ENCODE measurements at places on chromosomes 7 and 10. TPM values are rescaled to one million over a fixed set of nuclear protein-coding genes. Genes with fewer than 3 reads are reported as not detected.
A peak's percentile ranks its signal among the peaks of the same experiment; 100 is the strongest.

ATP6V1F gene
- polyA plus RNA-seq, result 120 TPM

ZPBP gene
- polyA plus RNA-seq, result not detected

SVOPL gene
- not detected for polyA plus RNA-seq

EGR2 gene
- 1.3 TPM for polyA plus RNA-seq

WDR37 gene
- 3.9 TPM for polyA plus RNA-seq

ATOH7 gene
- polyA plus RNA-seq, result not detected

- DNase-seq, result peak; percentile 79
Observed at GRCh38 chr10:32367793-32368453, 21.0 kb upstream of the EPC1 start.

GRCh38 chr7:34939175-34939574 is 98.1 kb downstream of the DPY19L1 start:
- no peak for DNase-seq

DNA sequence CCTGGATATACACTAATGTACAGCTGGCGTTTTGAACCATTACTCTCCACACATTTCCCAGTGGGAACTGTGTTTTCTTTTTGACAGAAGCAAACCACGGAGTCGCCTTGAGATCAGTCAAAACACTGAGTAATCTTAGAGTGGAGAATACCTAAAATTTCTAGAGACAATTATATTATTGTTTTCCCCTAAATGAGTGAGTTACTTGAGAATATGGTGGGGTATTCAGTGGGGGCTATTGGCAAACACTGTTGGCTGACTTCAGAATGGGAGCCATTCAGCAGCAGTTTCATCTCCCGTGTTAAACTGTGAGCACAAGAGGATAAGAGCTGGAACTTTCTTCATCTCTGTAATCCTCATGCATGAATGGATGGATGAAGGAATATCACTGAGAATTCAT is 6.2 kb downstream of the IL2RA start:
- DNase-seq, result no peak

- no peak for DNase-seq
Observed at GRCh38 chr10:51188866-51189265, 114.6 kb downstream of the PRKG1 start.

DNA sequence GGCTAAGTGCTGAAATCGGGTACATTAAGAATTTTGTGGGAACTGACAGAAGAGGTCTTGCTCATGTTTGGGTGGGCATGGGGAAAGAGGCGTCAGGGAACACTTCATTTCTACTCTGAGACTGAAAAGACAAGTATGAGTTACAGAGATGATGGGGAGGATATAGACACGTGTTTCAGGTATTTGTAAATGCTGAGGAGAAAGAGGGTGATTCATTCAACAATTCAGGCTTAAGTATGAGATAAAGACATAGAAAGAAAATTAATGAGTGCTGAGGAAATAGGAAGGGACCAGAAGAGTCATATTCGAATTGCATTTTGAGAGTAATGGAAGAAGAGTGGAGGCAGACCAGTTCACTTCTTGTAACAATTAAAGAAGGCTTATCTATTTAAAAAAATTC is 143.6 kb downstream of the HBP1 start:
- no peak for DNase-seq

DNA sequence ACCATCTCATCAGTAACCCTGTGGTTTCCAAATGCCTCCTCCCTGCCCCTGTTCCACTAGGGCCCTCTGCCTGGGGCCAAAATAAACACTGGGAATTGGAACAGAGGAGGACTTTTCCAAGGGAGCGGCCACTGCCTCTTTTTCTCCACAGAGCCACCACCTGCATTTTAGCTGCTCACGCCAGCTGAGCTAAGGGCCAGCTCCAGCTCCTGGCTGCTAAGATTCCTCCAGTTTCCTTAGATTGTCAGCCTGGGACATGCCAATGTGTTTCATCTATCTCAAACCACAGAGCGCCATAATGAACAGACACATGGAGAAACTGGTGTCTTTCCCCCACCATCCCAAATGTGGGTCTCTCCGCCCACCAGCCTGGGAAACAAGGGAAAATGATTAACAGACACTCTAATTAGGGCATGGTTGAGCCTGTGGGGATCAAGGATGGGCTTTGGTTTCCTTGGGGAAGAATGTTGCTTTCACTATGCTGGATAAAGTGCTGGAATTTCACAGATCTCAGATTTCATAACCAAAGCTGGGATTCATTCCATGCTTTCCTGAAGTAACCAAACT is 52.2 kb downstream of the ASB13 start:
- DNase-seq, result no peak

DNA sequence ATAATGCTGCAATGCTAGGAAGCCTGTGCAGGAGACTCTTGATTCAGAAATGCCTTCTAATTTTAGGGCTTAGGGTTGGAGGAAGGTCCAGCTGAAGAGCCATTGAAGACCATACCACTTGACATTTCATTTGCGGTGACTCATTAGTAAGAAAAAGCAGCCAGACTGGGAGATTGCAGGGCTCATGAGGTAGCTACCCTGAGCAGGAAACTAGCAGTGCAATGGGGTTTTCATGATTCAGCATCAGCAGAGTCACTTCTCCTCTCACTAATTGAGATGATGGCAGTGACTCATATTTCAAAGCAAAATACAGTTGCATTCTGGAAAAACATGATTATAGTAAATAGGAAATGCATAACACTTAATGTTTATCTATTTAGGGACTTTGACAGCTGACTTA is 434.1 kb downstream of the DNAJB9 start:
- no peak for DNase-seq

DNA sequence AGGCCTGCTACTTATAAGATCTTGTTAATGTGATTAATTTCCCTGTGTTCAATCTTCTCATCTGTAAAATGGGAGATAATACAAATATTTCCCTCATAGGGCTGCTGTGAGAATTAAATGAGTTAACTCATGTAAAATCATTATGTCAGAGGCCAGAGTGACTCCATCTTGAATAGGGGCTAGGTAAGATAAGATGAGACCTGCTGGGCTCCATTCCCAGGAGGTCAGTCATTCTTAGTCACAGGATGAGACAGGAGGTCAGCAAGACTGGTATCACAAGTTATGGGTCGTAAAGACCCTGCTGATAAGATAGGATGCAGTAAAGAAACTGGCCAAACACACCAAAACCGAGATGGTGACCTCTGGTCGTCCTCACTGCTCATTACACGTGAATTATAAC is 200.7 kb downstream of the CYP26A1 start:
- DNase-seq, result no peak

GRCh38 chr10:77290528-77291155 is 347.0 kb downstream of the KCNMA1 start:
- no peak for DNase-seq

DNA sequence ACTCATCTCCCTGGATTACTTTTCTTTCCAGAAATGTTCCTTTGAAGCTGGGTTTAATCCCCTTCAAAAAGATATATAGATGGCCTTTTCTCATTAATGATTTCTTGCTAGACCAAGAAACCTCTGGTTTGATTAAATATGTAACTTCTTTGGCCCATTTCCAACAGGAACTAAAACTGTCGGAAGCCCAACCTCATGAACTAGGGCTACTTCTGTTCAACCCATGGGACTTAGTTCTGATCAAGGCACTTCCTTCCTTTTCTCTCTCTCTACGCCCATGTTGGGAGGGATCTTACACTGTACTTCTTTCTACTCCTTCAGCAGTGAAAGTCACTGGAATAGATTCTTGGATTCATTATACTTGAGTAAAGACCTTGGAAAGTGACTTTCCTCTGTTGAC is 83.6 kb downstream of the TMEM106B start:
- no peak for DNase-seq

GRCh38 chr10:88819290-88819689 is 16.8 kb downstream of the LIPM start:
- no peak for DNase-seq

DNA sequence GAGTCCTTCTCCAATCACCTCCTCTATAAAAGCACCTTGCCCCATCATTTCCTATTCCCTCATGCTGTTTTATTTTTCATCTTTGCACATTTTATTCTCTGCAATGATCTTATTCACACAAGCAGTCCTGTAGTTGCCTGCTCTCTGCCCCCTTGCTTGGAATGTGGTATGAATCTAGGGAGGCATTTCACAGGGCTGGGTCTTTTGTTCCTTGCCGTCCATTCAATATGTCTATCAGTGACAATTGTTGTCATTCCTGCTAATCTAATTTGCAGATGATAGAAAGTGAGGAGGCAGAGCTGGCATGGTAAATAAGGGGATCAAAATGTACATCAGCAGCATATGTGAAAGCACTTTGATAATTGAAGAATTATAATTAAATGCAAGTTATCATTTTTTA is 246.2 kb upstream of the C7orf33 start:
- DNase-seq, result no peak

- DNase-seq, result peak; percentile 38
Observed at GRCh38 chr7:44117801-44118429, 5.4 kb downstream of the POLD2 start.

DNA sequence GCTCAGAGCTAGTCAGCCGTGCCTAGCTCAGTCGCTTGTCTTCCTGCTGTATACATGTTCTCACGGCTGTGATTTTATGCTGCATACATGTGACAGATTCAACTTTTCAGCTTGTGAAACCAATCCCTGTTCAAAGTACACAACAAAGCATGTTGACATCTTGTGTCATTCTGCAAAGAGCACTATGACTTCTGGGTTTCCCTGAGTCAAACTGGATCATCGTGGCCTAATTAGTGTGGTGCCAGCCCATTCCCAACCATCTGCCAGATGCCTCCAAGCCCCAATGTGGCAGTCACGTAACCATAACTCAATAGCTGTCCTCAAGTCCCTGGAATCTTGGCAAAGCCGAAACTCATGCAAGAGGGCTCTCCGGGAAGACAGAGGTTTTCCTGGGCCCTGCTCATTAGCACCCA is 144.8 kb downstream of the MYOF start:
- no peak for DNase-seq

DNA sequence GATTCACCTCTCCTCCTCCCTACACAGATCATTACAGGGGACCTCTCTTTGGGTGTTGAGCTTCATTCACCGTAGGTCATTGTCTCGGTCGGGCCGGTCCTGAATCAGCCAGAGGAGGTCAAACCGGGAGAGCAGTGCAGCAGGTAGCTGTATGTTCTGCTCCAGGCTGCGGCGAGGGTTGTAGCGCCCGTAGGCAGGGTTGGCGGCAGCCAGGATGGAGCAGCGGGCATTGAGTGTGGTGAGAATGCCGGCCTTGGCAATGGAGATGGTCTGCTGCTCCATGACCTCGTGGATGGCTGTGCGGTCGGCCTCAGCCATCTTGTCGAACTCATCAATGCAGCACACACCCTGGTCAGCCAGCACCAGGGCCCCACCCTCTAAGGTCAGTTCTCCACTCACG is 5.5 kb downstream of the MCM7 start:
- DNase-seq, result no peak

DNA sequence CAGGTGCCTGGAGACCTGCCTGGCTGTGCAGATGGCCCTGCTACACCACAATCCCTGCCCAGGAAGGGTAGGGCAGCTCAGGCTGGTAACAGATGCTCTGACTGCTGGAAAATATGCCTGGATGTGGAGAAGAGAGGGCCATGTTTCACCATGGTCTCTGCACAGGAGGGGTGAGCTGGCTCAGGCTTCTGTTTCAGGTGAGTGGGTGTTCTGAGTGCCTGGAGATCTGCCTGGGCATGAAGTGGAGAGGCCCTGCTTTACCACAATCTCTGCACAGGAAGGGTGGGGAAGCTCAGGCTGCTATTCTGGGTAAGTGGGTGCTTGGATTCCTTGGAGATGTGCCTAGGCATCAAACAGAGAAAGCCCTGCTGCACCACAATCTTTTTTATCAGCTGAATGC is 350.1 kb downstream of the KIF20B start:
- no peak for DNase-seq

- DNase-seq, result no peak
Observed at GRCh38 chr7:84949067-84949466, 237.8 kb downstream of the SEMA3D start.

DNA sequence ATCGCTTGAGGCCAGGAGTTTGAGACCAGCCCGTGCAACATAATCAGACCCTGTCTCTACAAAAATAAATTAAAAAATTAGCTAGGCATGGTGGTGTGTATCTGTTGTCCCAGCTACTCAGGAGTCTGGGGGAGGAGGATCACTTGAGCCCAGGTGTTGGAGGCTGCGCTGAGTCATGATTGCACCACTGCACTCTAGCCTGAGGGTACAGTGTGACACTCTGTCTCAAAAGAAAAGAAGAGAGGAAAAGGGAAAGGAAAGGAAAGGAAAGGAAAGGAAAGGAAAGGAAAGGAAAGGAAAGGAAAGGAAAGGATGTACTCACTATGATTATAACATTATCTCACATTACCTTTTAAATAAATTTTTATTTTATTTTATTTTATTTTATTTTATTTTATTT is 56.5 kb upstream of the MPP7 start:
- DNase-seq, result no peak

DNA sequence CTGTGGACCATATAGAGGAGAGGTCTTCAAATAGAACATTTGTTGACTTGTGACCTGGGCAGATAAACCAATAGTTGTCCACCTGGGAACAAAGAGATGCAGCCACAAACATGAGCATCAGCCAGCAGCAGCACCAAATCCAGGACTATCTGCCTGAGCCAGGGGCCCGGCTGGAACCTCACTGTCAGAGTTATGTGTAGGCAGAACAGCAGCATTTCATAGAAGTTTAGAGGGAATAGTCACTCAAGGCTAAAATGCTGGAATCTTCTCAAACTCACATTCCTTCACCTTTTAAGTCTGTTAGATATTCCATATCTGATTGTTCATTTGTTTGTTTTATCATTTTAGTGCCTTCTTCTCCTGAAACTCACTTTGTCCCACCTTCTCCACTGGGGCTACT is 72.2 kb upstream of the IL6 start:
- DNase-seq, result no peak

- no peak for DNase-seq
Observed at GRCh38 chr7:9557853-9558252, 1124.4 kb downstream of the NXPH1 start.

DNA sequence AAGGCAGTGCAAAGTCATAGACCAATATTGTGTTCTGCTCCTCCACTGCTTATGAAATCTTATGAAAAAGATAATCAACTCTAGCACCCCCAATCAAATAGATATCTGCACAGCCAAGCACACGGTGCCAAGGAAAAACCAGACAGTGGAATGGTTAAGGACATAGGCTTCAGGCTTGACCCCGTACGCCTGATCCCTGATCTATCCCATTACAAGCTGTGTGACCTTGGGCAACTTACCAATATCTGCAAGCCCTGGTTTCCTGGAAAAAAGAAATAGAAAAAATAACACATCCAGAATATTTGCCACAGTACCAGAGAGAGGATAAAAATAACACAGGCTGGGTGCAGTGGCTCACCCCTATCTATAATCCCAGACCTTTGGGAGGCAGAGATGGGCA is 56.9 kb downstream of the GRB10 start:
- no peak for DNase-seq

Measured in aorta (tissue), 5 donors.